Liver (tissue), 10 donors: ENCODE measurements at places on chromosomes 1 and 21. TPM values are rescaled to one million over a fixed set of nuclear protein-coding genes. Genes with fewer than 3 reads are reported as not detected.

GRCh38 chr1:234602334-234603220, 7.4 kb downstream of the IRF2BP2 start:
- no peak for DNase-seq
- no peaks in the 10 kb centered on the region for H3K27me3 ChIP-seq
- H3K4me3 ChIP-seq = no peak overlapping the region
- H3K27ac ChIP-seq = peak overlapping the region; percentile 97

- H3K4me1 ChIP-seq = peaks cover 6% of the 10 kb centered on the region
- H3K27ac ChIP-seq = peak overlapping the region; percentile 100
- no peaks in the 10 kb centered on the region for H3K27me3 ChIP-seq
- H3K4me3 ChIP-seq = peak overlapping the region; percentile 71
- H3K36me3 ChIP-seq = no peaks in the 10 kb centered on the region
- no peak for DNase-seq
These were observed 10.4 kb upstream of the BOLA1 start for GRCh38 chr1:149888999-149889289.

DNA sequence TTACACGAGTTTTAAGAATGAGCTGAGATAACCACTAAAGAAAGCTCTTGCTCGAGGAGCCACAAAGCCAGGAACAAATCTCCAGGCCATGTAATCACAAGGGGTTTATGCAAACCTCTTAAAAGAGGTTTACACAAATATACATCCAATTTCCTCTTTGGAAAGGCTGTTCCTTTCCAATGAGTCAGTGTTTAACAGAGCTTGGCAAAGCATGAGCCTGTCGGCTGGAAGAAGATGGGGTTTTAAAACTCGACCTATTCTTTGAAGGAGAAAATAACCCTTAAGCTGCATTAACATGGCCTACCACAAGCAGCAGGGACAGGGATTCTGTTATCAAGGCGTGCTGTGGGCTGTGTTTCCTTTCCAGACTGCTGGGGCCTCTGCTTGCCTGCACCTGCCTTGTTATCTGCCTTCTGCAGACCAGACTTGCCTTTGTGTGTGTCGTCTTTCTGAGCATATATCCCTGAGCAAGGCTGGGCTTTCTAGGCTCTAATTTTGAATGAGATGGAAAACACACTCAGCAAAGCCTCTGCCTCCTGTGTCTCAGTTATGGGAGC, 40.6 kb upstream of the CYP2J2 start:
- no peaks in the 10 kb centered on the region for H3K27me3 ChIP-seq
- no peak overlapping the region for H3K4me3 ChIP-seq
- H3K27ac ChIP-seq = no peak overlapping the region
- no peaks in the 10 kb centered on the region for H3K36me3 ChIP-seq

GRCh38 chr1:212232090-212232489, 53.1 kb upstream of the PPP2R5A start:
- no peak for DNase-seq
- H3K27me3 ChIP-seq = no peaks in the 10 kb centered on the region
- peaks cover 13% of the 10 kb centered on the region for H3K4me1 ChIP-seq
- H3K36me3 ChIP-seq = no peaks in the 10 kb centered on the region

GRCh38 chr1:29113413-29114117, 10.1 kb downstream of the TMEM200B start:
- H3K27me3 ChIP-seq = no peaks in the 10 kb centered on the region
- H3K4me1 ChIP-seq = peaks cover 4% of the 10 kb centered on the region
- no peak for DNase-seq
- no peak overlapping the region for H3K4me3 ChIP-seq
- peaks cover 8% of the 10 kb centered on the region for H3K36me3 ChIP-seq

GRCh38 chr1:173554541-173555250, 48.2 kb downstream of the SLC9C2 start:
- no peak for DNase-seq
- H3K4me1 ChIP-seq = no peaks in the 10 kb centered on the region

DNA sequence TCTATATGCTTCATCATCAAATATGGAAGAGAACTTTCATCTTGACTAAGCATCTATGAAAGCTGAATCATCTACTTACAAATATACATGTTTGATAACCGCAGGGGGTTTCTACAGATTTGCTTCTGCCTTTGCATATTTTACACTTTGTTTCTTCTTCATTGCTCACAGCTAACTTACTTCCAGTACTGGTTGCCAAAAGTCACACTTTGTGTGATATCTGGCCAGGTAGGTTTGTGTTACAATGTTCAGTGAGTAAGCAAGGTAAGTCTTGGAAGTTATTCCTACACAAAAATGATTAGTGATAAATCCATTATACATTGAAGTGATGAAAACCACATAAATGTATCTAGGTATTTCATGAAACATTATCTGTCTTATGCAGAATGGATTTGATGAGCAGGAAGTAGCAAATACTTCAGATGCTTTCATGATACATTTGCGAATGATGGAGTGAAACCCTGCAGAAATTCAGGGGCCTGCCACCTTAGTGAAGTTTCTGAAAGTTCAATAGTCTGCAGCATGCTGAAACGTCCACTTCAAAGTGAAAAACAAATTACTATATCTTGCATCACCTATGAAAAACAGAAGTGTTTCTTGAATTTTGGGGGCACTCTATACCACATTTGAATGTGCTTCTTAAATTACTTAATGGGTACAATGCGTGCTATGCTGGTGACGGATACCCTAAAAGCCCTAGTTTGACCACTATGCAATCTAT, 187.3 kb downstream of the ATP6V1G3 start:
- no peak overlapping the region for H3K27ac ChIP-seq
- no peak overlapping the region for H3K4me3 ChIP-seq
- no peaks in the 10 kb centered on the region for H3K27me3 ChIP-seq
- no peaks in the 10 kb centered on the region for H3K36me3 ChIP-seq

Gene SELL
- 2.4 TPM for polyA plus RNA-seq

Gene LCE1E
- polyA plus RNA-seq = not detected

Gene SLC9C2
- polyA plus RNA-seq = not detected

Gene CNIH3
- polyA plus RNA-seq = 0.39 TPM

Gene ETV3L
- not detected for polyA plus RNA-seq

Gene GBP3
- polyA plus RNA-seq = 3.8 TPM
